Stimulated activated CD4-positive, alpha-beta T cell treated with anti-CD3 and anti-CD28 coated beads, Interleukin-15, amount 100 ng/mL, for 1 hour (primary cell): ENCODE measurements at places on chromosomes 12 and 14.

DNA sequence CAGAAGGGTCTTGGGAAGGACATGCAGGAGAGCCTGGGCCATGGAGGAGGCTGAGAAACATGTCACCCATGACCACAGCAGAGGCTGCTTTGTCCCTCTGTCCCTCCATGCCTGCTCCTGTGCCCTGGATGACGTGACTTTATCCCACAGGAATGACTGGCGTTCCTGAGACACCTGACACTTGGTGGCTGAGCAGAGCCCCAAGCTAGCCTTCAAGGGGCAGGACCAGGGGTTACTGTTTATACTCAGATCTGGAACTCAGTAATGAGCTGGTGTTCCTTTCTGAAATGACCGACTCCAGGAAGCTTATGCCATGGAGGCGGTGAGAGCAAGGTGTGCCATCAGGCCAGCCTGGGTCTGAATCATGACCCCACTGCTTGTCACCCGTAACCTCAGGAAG is 44.2 kb downstream of the ZFP36L1 start:
- DNase-seq: no peak

- no peak for DNase-seq
Observed at GRCh38 chr14:90676912-90677311, 139.3 kb downstream of the TTC7B start.

DNA sequence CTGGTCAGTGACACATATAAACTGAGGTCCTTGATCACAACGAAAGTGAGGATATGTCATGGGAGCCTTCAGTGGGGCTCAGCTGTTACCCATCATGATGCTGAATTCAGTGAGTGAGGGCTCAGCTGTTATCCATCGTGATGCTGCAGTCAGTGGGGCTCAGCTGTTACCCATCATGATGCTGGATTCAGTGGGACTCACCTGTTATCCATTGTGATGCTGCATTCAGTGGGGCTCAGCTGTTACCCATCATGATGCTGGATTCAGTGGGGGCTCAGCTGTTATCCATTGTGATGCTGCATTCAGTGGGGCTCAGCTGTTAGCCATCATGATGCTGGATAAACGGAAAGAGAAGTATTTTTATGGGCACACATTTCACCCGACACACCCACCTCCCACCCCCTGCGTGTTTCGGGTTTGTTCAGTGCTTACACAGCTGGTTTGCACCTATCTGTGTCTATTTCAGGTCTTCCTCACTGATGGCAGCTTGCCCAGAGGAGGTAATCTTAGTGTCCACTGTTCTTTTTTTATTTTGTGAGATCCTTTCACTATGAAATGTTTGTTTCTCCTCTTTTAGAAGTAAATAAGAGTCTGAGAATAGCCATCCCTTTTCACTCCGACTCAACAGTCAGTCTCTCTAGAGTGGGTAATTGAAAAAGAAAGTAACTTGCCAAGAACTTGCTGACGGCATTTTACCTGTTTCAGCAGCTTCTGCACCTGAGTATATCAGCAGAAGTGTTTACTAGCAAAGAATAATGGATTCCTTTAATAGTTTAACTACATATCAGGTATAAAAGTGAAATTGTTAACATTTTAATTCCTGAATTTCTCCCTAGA is 183.0 kb downstream of the ERC1 start:
- no peak for DNase-seq

- no peak for DNase-seq
Observed at GRCh38 chr14:32883188-32883587, 55.5 kb upstream of the NPAS3 start.

- no peak for DNase-seq
Observed at GRCh38 chr14:24368212-24368561, 203 bp downstream of the NFATC4 start.

- no peak for DNase-seq
Observed at GRCh38 chr14:29486132-29486531, 441.5 kb downstream of the PRKD1 start.
